ENCODE measurements at places on chromosomes 1 and 21. TPM values are rescaled to one million over a fixed set of nuclear protein-coding genes. Genes with fewer than 3 reads are reported as not detected.

- DNase-seq = no peak
Measured at GRCh38 chr1:214518361-214518760, 33.0 kb downstream of the PTPN14 start.

GRCh38 chr1:87279536-87279875, 49.2 kb upstream of the LMO4 start:
- no peak for DNase-seq

The TCHHL1 gene
- total RNA-seq = not detected

DNA sequence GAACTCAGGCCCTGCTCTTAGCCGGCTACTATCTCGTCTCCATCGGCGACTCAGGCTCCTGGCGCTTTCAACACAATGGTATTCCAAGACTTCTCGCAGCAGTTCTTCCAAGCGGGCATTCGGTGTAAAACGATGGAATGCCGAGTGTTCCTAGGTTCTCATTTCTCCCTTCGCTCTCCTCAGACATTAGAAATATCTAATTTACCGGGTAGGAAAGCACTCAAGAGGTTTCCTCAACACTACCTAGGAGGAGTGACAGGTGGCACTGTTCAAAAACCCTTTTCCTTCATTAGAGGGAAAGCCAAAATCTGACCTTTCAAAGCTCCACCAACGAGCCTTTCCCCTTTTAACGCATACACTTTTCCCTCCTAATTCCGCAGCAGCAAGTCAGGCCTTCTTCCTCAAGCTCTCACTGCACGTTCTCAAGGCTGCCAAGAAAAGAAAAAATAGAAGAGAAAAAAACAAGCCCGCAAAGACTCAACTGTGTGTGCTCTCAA, 601 bp downstream of the UBE2G2 start:
- DNase-seq = peak; percentile 60

- no peak for DNase-seq
Measured at GRCh38 chr1:153394391-153394790, 3.5 kb upstream of the S100A8 start.

- DNase-seq = no peak
Measured at GRCh38 chr21:42609811-42610210, 43.6 kb upstream of the PDE9A start.

The RNF207 gene
- 95.4 TPM for total RNA-seq

The TCEA3 gene
- 23.6 TPM for total RNA-seq

- no peak for DNase-seq
Measured at GRCh38 chr1:24793447-24794129, 48.3 kb downstream of the CLIC4 start.

The GBP4 gene
- total RNA-seq = 0.86 TPM

The NR5A2 gene
- total RNA-seq = 0.36 TPM

GRCh38 chr1:19169642-19170041, 40.4 kb downstream of the UBR4 start:
- DNase-seq = no peak

- DNase-seq = no peak
Measured at GRCh38 chr1:220791285-220791684, 4.6 kb downstream of the MTARC1 start.

The KCNE1 gene
- total RNA-seq = 0.69 TPM

The RPTN gene
- not detected for total RNA-seq

GRCh38 chr1:153679337-153680119, 1.0 kb downstream of the NPR1 start:
- no peak for DNase-seq

GRCh38 chr1:187471555-187471954, 642.8 kb downstream of the PLA2G4A start:
- DNase-seq = peak; percentile 44

The LAMB3 gene
- total RNA-seq = 650 TPM

- DNase-seq = no peak
Measured at GRCh38 chr1:155622191-155622590, 12.2 kb downstream of the MSTO1 start.

- peak; percentile 83 for DNase-seq
Measured at GRCh38 chr1:183871142-183871541, 66.2 kb downstream of the RGL1 start.

DNA sequence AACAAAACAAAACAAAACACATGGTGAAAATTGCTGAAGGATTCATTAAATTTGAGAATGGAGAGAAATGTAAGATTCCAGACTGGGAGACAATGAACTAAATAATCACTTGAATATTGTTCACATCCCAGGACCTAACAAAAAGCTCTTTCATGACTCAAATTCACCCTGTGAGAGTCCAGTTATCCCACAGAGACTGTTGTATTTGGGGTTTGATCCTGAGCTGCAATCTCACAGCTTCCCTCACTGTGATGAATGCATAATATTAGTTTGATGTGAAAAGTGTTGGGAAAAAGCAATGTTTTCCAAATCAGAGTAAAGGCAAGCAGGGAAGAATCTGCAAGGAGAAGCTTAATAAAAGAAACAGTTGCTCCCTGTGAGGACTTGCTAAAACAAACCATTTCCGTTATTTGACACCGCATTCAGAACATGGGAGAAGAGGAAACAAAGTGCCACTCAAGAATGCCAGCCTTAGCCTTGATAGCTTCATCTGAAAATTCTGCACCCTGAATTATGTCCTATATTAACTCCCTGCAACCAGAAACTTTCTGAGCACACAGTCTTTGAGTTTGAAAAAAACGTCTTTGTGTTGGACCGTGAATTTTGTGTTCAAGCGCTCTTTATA, 208.8 kb downstream of the DAB1 start:
- no peak for DNase-seq

Measured in PC-3 (cell line).